ENCODE measurements at places on chromosomes 6 and 20.

GRCh38 chr6:35148167-35148741, 7.1 kb upstream of the TCP11 start:
- DNase-seq, result peak; percentile 98

- DNase-seq, result no peak
These were observed 26.2 kb downstream of the TNXB start for GRCh38 chr6:32082935-32083334.

DNA sequence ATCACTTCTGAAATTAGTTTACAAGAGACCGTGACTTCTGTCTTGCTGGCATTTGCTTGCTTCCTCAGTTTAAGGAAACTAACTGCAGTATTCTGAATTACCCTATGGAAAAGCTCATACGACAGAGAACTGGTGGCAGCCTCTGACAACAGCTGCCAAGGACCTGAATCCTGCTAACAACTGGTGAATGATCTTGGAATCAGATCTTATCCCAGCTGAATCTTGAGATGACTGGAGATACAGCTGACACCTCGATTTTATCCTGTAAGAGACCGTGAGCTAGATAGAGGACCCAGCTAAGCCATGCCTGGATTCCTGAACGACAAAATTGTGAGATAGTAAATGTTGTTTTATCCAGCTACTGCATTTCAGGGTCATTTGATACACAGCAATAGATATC, 202.3 kb downstream of the OGFRL1 start:
- DNase-seq, result no peak

GRCh38 chr6:133062696-133063306, 178.4 kb upstream of the EYA4 start:
- DNase-seq, result no peak

- no peak for DNase-seq
These were observed 3.8 kb downstream of the RSPO4 start for GRCh38 chr20:998231-998830.

DNA sequence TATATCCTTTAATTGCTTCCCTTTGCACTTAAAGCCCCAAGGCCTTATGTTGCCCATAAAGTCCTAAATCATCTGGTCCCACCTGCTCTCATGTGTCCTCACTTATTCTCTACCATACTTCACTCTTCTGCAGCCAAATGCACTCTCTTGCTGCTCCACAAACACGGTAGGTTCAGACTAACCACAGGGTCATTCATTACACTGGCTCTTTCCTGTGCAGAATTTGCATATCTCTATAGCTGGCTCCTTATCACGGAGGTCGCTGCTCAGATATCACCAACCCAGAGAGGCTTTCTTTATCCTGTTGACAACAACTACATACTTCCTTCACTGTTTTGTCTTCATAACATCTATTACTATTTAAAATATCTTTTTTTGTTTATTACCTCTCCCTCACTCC, 86.8 kb downstream of the MOXD1 start:
- DNase-seq, result peak; percentile 19
